Pancreas (tissue), 10 donors: ENCODE measurements at places on chromosomes 6 and 20. TPM values are rescaled to one million over a fixed set of nuclear protein-coding genes. Genes with fewer than 3 reads are reported as not detected.
A peak's percentile ranks its signal among the peaks of the same experiment; 100 is the strongest.

- no peak for DNase-seq
Measured at GRCh38 chr20:45268531-45268930, 14.2 kb upstream of the SLPI start.

Gene MOCS3
- 2.0 TPM for total RNA-seq

Gene VNN1
- 1.2 TPM for total RNA-seq

- DNase-seq = no peak
Measured at GRCh38 chr6:127381384-127381783, 38.0 kb upstream of the ECHDC1 start.

Gene MYB
- not detected for total RNA-seq

GRCh38 chr20:44053046-44053445 is 133.9 kb downstream of the JPH2 start:
- DNase-seq = no peak

DNA sequence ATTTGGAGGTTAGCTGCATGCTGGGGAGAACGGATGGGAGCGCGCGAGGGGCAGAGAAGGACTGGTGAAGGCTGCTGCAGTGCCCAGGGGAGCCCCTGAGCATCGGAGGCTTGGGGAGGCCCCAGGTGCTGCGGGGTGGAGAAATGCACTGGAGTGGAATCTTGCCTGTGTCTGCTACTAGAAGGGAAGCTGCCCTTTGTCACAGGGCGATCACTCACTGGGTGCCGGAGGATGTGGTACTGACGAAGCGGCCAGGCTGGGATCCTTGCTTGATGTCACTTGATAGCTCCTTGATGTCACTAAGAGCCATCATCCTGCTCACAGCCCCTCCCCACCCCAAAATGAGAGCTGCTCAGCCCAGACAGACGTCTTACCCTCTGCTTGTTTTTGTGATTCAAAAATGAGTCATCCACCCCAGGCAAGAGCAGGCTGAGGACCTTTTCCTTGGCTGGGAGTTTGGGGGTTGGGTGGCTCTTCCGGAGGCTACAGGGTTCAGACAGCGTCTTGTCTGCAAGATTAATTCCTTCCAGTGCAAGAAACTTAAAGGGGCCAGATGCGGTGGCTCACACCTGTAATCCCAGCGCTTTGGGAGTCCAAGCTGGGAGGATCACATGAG is 62.6 kb upstream of the PMEPA1 start:
- no peak for DNase-seq

- no peak for DNase-seq
Measured at GRCh38 chr6:55388211-55388610, 60.9 kb downstream of the GFRAL start.

Gene FILIP1
- 1.3 TPM for total RNA-seq

Gene HSPA1L
- 0.51 TPM for total RNA-seq

DNA sequence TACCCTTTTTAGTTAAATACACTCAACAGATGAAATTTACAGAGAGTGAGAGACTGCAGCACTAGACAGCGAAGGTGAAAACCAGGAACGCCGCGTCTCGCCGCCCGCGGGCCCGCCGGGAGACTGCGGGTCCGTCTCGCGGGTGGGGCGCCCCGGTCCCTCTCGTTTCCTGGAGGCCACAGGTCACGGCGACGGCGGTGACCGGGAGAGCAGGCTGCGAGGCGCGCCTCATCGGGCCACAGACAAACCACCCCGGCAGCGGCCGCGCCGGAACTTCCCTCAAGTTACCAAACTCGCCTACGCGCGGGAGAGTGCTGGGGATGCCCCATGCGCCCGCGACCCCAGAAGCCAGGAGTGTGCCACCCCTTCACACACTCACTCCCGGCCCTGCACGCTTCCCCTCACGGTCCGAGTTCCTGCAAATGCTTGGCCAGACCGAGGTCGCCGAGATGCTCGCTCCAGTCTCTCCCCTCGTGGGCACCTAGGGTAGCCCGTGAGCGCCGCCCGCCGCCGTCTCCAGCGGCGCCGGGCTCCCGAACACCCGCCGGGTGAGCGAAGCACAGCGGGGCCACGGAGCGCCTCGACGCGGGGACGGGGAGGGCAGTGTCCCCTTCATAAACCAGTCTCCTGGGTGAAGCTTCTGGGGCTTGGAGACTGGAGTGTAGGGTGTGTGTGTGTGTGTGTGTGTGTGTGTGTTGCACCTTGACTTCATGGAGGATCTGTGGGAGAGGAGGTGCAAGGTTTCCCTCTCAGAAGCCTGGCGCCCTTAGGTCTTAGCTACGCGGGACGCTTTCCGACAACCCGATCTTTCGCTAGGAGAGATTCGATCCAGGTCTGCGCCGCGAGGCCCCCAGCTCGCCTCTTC is 1.4 kb downstream of the BACH2 start:
- peak; percentile 81 for DNase-seq

GRCh38 chr6:169225887-169226286 is 27.8 kb downstream of the THBS2 start:
- no peak for DNase-seq

- DNase-seq = no peak
Measured at GRCh38 chr6:54020334-54020733, 90.9 kb upstream of the MLIP start.

GRCh38 chr6:136786658-136787057 is 5.6 kb downstream of the MAP3K5 start:
- no peak for DNase-seq

- no peak for DNase-seq
Measured at GRCh38 chr6:15340775-15341174, 94.9 kb downstream of the JARID2 start.

Gene PTK7
- 10.7 TPM for total RNA-seq

DNA sequence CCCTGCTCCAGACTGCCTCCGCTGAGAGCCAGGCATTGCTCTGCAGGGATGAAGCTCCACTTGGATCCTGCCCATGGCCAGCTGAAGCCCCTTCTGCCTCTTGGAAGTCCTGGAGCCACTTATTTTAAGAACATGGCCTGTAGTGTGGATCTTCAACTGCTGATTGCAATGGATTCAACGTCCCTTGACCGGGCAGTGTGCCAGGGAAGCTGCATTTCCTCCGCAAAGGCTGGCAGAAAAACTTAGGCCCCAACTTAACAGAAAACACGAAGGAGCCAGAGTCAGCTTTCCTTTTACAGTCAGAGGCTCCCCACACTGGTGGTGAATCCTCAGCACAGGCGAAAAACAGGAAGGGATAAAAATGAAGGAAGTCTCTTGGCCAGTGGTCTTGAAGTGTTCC is 26.3 kb upstream of the FOXQ1 start:
- DNase-seq = no peak

DNA sequence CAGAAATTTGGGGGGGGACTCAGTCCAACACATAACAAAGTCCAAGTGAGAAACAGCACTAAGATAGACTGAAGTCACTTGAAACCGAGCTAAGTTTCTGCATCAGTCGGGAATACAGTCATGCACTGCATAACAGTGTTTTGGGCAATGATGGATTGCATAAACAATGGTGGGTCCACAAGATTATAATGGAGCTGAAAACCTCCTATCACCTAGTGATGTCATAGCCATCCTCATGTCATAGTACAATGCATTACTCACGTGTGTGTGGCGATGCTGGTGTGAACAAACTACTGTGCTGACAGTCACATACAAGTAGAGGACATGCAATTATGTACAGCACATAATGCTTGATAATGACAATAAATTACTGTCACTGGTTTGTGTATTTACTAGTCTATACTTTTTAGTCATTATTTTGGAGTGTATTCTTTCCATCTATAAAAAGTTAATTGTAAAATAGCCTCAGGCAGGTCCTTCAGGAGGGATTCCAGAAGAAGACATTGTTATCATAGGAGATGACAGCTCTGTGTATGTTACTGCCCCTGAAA is 154.5 kb upstream of the ECI2 start:
- DNase-seq = no peak

DNA sequence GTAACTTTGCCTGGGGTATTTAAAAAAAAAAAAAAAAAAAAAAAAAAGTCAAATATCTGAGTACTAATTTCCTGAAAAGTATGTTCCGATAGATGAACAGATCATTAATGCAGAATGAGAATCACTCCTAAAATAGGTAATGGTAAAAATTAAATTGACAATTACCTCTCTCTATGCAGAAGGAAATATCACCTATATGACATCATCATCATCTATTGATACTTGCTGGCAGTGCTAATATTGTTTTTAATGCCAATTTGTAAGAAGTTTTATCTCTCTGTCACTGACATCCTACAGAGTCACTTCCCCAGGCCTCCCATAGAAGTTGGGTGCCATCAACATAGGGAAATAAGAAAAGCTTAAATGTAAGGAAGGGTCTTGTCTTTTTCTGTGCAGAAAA is 29.9 kb downstream of the ADNP start:
- no peak for DNase-seq

DNA sequence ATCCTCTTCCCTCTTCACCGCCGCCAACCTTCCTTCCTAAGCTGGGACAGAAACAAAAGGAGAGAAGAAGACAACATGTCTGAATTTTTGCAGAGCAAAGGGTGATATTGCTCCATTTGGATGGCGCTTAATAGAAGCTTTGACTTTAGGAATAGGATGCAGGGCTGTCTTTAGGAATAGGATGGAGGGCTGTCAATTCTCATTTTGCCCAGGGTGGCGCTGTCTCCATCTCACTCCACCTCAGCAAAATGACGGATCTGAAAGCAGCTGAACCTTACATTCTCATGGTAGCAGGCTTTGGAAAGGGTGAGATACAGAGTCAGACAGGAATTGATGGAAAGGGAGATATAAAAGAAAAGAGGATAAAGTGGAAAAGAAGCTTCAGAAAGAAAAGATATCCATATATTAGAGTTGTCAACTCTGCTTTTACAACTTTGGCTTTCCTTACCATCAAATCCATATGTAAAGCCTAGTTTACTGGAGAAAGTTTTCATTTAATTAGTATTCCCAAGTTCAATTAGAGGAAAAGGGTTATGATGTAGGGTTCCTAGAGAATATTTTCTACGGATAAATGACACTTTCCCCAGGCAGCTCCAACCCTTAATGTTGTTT is 2.4 kb downstream of the MTCL3 start:
- DNase-seq = no peak

DNA sequence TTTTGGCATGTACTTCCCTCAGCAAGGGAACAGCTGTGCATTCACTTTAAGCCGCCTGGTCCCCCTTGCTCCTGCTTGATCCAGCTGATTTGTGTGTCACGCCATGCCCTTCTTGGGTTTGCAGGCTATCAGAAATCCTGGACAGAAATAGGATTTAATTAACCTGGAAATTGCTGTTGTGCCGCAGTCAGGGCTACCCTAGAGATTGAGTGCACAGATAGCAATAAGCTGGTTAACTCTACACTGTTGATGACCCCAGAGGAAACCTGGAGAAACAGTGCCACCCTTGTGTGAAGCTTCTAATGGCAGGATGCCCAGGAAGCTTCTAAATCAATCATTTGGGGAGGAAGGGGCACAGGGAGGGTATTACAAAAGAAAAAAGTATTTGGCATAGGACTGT is 199.0 kb downstream of the JARID2 start:
- DNase-seq = no peak

Gene OPRM1
- not detected for total RNA-seq

Gene PI3
- total RNA-seq = not detected

- DNase-seq = no peak
Measured at GRCh38 chr20:47606983-47607613, 105.4 kb downstream of the NCOA3 start.

GRCh38 chr6:1858196-1858595 is 248.5 kb downstream of the FOXC1 start:
- DNase-seq = no peak

Gene LY6G6C
- total RNA-seq = not detected

GRCh38 chr6:5781966-5782556 is 224.7 kb downstream of the NRN1 start:
- no peak for DNase-seq

Gene RIPPLY2
- total RNA-seq = not detected

DNA sequence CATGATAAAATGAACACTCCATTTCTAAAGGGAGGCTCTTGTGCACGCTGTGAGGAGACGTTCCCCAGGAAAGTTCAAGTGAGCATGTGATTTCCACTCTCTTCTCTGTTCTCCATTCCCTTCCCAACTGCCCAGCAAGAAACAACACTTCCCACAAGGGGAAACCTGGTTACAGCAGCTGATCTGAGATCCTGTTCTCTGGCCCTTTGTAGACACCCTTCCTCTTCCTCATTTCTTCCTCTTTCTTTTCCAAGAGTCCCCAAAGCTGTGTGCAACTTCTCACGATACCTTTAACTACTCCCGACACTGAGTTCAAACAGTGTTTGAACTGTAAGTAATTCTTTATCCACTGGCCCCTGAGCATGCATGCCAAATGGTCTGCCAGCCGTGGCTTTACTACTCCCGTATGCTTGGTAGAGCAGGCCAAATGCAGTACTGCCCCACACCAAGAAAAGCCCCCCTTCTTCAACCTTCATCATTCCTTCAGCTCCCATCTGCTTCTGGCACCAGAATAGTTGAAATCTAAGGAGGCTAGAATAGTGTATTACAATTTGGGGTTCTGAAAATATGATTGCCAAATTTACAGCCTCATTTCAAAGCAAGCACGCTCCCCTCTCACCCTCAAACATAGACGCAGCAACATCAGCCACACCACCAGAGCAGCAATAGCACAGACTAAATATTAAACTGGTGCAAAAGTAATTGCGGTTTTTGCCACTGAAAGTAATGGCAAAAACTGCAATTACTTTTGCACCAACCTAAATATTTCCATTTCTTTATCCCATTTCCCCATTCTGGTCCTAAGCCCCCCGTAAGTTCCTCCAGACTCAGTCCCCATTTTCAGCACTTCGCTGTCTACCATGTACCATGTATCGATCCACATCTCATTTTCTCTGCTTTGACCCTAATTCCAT is 4.3 kb downstream of the HLA-DMB start:
- no peak for DNase-seq

- no peak for DNase-seq
Measured at GRCh38 chr20:33784225-33784624, 26.9 kb upstream of the CHMP4B start.

DNA sequence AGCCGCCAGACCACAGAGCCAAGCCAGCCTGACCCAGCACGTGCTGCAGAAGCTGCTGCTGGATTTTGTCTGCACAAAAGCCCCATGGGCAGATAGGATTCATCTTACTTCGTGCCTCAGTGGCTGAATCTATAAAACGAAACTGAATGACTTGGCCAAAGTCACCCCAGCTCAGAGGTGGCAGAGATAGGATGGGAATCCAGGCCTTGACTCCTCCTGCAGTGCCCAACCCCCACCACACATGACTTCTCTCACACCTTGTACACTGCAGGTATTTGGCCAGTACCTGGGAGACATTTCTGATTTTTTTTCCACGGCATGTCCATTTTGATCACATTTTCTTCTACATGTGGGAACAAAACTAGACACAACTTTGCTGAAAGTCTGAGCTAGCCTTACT is 182.1 kb downstream of the ANKRD60 start:
- no peak for DNase-seq

DNA sequence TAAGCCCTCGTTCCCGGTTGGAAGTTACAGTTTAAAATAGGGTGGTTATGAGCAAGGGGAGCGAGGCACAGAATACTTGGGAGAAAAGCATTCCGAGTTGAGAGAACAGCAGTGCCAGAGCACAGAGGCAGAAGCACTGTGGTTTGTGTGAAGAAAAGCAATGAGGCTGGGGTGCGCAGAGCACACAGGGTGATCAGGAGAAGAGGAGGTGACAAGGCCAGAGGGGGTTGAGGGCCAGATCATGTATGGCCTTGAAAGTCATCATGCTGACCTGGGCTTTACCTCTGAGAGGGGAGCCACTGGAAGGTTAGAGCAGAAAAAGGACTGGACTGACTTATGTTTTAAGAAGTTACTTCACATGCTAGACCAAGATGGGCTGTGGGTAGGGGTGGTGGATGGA is 3.5 kb upstream of the BTN3A2 start:
- no peak for DNase-seq
